ENCODE measurements at places on chromosomes 1 and 21. TPM values are rescaled to one million over a fixed set of nuclear protein-coding genes. Genes with fewer than 3 reads are reported as not detected.

The C1orf21 gene
- 11.4 TPM for total RNA-seq

The CCDC190 gene
- total RNA-seq, result not detected

The PTAFR gene
- 0.72 TPM for total RNA-seq

The AUNIP gene
- total RNA-seq, result 19.5 TPM

The FMO2 gene
- not detected for total RNA-seq

The ZMYM1 gene
- 37.3 TPM for total RNA-seq

The TMEM50A gene
- 99.3 TPM for total RNA-seq

The PGLYRP3 gene
- total RNA-seq, result not detected

The MIS18A gene
- 21.2 TPM for total RNA-seq

DNA sequence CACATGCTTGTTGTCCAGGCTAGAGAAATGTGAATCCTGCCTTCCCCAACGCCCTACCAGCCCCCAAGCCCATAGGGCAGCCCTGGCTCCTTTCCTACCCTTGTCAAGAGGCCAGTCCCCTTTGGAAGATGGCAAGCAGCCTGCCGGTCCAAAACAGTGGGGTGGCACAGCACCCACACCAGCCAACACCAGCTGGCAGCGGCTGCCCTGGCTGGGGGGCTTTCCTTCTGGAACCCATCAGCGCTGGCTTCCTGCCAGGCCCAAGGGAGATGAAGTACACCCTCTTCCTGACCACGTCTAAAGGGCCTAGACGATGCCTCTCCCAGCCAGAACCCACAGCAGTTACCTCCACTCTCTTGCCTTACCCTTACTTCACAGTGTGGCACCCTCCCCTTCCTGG lies 24.2 kb downstream of the KCNN3 start:
- no peak for DNase-seq

GRCh38 chr1:20974069-20974468 lies 187.0 kb upstream of the HP1BP3 start:
- no peak for DNase-seq

- DNase-seq, result peak; percentile 91
Measured at GRCh38 chr1:29259802-29260441, 23.6 kb downstream of the PTPRU start.

GRCh38 chr1:118960567-118961136 lies 27.5 kb downstream of the TBX15 start:
- DNase-seq, result no peak

DNA sequence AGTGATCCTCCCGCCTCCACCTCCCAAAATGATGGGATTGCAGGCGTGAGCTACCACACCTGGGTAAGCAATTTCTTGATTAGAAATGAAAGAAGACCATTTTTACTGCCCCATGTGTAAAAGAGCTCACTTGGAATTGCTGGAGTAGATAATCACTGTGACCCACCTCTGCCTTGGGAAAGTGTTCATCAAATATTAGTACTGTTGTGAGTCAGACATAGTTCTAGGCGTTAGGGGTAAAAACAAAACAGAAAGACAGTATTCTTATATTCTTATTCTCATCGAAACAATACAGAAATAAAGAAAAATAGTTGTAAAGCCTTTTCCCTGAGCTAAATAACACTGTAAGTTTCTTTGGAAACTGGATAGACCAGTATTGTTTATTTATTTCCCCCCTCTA lies 36.2 kb downstream of the CELF3 start:
- no peak for DNase-seq

DNA sequence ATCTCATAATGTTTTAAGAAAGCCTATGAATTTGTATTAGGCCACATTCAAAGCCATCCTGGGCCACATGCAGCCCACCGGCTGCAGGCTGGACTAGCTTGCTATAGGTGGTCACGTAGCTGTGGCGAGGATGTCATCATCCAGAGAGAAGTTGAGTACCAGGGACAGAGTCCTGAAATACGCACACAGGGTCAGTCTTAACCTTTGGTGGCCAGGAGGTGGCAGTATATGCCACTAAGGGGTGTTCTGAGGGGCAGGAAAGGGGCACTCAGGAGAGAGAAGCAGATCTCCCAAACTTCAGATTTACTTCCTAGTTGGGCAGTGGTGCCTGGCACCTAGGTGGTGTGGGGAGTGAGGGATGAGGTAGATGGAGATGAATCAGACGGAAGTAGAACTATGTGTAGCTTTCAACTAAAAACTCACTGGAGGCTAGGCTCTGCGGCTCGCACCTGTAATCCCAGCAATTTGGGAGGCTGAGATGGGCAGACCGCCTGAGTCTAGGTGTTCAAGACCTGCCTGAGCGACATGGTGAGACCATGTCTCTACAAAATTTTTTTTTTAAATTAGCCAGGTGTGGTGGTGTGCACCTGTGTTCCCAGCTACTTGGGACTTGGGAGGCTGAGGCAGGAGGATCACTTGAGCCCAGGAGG lies 16.3 kb upstream of the CDK18 start:
- DNase-seq, result peak; percentile 88

GRCh38 chr21:19245188-19245580 lies 841.6 kb upstream of the TMPRSS15 start:
- no peak for DNase-seq

- peak; percentile 15 for DNase-seq
Measured at GRCh38 chr1:32044234-32044633, 28.5 kb upstream of the TMEM39B start.

GRCh38 chr1:225891229-225891972 lies 2.5 kb upstream of the LEFTY1 start:
- DNase-seq, result no peak

- DNase-seq, result no peak
Measured at GRCh38 chr1:68449901-68450300, at the start of gene RPE65. Gene RPE65 (minus strand): TSS chr1:68449954. CDS start chr1:68449905, 49 bp downstream.

- DNase-seq, result peak; percentile 50
Measured at GRCh38 chr1:38133304-38133703, 86.7 kb upstream of the POU3F1 start.

DNA sequence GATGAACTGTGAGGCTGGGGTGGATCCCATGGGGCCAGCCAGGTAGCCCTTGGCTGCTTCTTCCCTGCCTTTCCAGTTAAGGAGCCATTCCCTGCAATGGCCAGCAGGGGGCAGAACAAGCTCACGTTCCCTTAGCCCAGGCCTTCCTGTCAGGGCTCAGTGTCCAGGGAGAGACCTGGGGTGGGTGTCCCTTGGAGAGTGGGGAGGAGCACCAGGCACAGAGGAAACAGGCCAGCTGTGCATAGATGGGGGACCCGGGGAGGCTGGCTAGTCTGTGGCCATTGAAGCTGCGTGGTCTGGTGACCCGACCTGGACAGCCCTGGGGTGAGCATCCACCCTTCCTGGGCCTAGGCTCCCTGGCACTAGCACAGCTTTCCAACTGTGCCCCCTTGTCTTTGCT lies 13.2 kb upstream of the EPS8L3 start:
- peak; percentile 94 for DNase-seq

DNA sequence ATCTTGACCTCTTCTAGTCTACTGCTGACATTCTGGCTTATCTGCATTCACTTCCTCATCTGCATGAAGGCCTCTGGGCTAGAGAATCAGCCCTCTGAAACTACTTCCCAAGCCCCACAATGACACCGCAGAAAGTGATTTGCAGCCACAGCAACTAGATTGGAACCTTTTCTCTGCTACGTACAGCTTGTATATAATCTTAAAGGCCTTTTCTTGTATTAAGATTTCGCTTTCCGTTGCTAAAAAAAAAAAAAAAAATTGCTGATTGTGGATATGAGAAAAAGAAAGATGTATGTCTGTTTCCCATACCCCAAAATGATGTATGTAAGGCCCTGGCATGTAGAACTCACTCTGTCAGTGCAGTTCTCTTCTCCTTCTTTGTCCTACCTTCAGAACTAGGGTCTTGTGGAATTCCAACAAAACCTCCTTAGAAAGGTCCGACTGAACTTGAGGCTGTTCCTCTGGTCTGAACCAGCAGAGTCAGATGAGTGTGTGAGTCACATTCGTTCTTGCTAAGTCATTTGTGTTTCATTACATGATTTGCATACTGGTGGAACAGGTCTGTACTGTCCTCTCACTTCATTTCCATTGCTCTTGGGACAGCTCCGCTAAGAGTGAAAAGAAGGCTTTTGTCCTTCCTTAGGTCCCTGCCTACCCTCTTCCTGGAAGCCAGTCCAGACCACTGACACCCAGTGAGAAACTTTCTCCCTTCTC lies 62.7 kb downstream of the PLPP3 start:
- peak; percentile 68 for DNase-seq

DNA sequence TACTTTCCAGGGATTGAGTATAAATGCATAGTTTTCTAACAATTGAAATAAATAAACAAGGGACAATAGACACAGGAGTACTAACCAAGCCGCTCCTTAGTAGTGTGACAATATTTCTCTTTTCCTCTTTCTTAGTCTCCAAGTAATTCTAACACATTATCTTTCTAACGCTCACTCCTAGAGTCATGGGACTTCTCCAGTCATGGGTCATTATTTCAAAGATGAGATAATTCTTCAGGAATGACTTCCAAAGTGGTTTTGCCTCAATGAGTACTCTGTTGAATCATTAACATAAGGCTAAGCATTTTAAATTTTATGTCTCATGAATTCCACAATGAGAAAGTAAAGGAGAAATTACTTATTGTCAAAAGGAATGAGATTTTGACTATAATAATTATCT lies 605.8 kb upstream of the ADAMTS5 start:
- no peak for DNase-seq

- DNase-seq, result no peak
Measured at GRCh38 chr1:79161077-79161476, 154.5 kb upstream of the ADGRL4 start.

GRCh38 chr1:167022384-167022783 lies 33.3 kb downstream of the MAEL start:
- no peak for DNase-seq

DNA sequence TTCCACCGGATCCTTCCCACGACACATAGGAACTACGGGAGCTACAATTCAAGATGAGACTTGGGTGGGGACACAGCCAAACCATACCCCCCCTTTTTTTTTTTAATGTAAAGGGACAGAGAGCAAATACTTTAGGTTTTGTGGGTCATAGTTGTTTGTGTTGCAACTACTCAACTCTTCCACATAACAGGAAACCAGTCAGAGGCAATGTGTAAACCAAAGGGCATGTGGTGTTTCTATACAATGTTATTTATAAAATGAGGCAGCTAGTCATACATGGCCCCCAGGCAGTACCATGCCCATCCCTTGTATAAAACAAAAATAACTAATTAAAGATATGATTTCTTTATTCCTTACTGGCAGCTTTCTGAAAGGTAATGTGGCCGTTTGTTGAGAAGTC lies 845.4 kb upstream of the ADAMTS5 start:
- no peak for DNase-seq

GRCh38 chr1:205800427-205800826 lies 12.6 kb downstream of the SLC41A1 start:
- DNase-seq, result no peak

- DNase-seq, result no peak
Measured at GRCh38 chr1:171290621-171291020, 23.4 kb upstream of the FMO4 start.

GRCh38 chr1:74368335-74368734 lies 133.1 kb downstream of the TNNI3K start:
- DNase-seq, result no peak

DNA sequence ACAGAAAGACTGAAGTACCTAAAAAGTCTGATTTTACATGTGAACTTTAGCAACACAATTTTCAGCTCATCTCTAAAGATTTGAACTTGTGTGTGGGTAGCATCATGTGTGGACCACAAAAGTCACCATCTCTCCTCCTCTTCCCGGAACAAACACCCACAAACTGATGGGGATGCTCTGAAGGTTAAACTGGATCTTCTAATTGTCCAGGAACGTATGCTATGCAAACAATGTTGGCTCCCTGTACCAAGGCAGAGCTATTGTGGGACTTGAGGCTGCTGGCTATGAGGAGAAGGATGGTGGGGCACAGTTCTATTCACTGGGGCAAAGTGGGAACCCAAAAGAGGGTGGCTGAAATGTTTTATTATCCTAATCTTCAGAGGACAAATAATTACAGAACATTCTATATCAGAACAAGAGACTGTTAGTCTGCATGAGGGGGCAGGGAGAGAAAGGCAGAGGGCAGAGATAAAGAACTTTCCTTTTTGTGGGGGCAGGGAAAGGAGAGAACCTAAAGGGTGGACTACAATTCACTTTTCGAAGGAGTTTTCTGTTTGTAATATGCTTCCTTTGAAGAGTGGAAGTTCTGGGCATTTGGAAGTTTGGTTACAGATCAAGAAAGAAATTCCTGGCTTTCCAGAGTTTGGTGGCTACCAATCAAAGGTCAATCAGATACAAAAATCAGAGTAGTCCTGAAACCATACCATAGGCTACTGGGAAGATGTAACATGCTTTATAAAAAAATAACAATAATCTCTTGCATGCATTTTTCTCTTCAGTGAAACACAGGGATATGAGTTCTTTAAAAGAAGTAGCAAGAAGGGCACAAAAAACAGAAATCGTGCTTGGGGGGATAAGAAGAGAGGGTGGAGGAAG lies 62.9 kb downstream of the GADD45A start:
- DNase-seq, result no peak

DNA sequence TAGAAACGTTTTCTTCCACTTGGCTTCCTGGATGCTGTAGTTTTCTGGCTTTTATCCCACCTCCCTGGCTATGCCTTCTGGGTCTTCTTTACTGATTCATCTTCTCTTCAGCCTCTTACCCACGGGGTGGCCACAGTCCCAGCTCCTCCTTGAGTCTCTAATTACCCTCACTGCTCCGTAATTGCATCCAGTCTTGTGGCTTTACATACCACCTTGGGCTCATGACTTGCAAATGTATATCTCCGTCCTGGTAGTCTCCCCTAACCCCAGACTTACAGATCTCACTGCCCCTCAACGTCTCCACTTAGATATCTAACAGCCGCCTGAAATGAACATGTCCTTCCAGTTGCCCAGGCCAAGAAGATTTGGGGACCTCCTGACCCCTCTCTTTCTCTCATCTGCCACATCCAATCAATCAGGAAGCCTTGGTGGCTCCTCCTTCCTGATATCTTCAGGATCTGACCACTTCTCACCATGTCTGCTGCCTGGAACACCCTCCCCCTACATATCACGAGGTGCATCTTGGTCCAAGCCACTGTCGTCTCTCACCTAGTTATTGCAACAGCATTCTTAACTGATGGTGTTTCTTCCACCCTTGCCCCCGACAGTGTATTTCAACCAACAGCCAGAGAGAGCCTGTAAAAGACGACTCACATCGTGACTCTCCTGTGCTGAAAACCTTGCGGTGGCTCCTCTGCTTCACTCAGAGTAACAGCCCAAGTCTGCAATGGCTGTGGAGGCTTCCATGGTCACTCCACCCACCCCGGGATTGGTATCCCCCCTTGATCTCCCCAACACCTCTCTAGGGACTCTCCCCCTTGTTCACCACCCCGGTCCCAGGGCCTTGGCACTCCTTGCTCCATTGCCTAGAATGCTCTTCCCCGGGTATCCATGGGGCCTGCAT lies 219.0 kb upstream of the POU3F1 start:
- DNase-seq, result no peak

GRCh38 chr1:189941922-189942321 lies 535.7 kb downstream of the BRINP3 start:
- DNase-seq, result no peak
